Glutamatergic neuron (in vitro differentiated cells): ENCODE measurements at places on chromosomes 6 and 20.

DNA sequence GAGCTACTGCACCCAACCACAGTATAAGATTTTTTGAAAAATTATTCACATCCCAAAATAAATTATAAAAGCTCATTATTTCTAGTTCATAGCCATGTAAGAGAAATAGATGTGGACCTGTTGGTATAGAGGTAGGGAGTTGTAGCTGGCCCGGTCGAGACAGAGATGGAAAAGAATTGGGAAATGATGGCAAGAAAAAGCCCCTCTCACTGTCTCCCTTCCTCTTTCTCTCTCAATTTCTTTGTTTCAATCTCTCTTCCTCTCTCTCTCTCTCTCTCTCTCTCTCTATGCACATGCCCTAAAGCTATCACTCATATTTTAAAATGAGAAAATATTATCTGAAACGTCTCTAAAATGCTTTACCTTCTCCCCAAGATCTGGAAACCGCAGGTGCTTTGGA lies 80.7 kb upstream of the CD83 start:
- no peak for DNase-seq

DNA sequence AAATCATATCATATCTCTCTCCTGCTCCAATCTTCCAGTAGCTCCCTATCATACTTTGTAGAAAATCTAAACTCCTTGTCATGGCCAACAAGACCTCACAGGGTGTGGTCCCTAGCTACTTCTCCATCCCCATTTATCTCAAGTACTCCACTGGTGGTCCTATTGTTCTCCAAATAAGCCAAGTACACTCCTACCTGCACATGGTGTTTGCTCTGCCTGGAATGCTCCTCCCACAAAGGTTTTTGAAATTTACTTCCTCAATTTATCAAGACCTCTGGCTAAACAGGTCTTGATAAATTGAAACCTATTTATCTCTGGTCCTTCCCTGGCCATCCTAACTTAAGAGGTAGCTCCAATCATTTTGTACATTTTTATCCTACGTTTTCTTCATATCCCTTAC lies 12.1 kb downstream of the TMX4 start:
- no peak for DNase-seq

DNA sequence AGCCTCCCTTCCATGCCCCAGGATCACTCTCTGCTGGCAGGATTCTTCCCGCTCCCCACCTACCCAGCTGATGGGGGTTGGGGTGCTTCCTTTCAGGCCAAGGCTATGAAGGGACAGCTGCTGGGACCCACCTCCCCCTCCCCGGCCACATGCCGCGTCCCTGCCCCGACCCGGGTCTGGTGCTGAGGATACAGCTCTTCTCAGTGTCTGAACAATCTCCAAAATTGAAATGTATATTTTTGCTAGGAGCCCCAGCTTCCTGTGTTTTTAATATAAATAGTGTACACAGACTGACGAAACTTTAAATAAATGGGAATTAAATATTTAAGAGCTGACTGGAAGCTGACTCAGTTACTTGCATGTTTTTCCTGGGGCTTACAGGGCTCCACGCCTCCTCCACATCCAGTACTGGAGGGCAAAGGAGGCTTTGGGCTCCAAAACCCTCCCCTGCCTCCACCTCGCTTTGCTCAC lies 24.3 kb upstream of the FANCE start:
- no peak for DNase-seq

DNA sequence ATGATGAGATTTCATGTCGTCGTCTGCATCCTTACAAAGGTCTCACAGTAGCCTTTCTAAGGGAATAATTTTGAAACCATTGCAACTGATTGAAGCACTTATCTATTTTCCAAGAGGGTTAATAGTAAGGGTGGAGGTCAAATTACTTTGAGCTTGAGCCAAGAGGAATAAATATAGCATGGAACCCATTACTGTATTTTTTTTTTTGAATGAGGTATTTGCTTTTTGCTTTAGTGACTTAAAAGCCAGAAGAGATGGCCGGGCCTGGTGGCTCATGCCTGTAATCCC lies 78.3 kb downstream of the SCAND1 start:
- DNase-seq = no peak

GRCh38 chr20:43046966-43047365 lies 142.7 kb downstream of the PTPRT start:
- no peak for DNase-seq

DNA sequence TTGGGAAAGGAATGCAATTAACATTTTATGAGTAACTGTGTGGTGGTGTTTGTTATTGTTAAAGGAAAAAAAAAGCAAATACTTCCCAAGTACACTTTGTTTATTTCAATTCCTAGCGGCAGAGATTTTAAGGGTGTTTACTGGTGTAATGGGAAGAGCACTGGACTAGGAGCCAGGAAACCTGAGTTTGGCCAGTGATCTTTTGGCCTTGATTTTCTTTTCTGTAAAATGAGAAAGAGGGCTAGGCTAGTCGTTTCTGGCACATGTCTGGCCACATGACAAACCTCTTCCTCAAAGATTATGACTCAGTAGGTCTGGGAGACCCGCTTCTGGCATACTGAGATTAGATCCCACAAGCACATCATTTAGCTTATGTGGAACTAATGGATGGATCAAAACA lies 428.1 kb upstream of the NOX3 start:
- DNase-seq = no peak

DNA sequence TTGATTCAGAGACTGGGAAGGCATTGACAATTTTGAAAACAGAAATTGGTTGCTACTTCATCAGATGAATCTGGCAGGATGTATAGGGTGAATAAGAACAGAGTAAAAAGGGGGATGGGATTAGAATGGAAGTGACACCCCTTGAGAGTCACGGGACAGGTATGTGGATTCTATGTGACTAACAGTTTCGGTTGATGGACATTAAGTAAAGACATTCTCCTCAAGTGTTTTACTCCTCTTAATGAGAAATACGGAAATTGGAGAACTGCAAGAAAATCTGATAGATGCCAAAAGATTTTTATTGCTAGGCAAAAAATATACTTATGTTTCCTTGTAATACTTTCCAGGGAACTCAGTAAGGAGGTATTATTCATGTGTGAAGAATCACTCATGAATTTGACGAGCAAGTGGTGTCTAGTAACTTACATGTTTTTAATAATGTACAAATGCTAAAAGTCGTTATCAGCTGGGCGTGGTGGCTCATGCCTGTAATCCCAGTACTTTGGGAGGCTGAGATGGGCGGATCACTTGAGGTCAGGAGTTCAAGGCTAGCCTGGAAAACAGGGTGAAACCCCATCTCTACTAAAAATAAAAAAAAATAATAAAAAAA lies 135.8 kb downstream of the KIF16B start:
- no peak for DNase-seq

GRCh38 chr6:13217206-13217905 lies 111.0 kb downstream of the TBC1D7 start:
- no peak for DNase-seq

- no peak for DNase-seq
These were observed 22.6 kb upstream of the BTN3A2 start for GRCh38 chr6:26342106-26343004.

DNA sequence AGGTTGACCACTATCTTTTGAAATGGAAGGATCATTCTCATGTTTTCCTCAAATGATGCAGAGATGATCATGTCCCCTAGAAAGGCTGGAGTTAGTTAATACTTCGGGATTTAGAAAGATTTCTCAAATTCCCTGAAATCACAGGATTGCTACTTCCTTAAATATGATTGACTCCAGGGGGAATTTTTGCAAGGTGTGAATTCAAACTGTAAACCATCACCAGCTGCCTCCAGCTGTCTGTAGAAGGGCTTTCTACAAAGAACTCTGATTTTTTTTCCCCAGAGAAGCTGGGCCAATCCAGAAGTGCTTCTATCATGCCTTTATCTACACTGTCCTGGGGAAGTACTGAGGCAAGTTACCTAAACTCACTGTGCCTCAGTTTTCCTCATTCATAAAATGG lies 114.5 kb downstream of the EDN1 start:
- no peak for DNase-seq

DNA sequence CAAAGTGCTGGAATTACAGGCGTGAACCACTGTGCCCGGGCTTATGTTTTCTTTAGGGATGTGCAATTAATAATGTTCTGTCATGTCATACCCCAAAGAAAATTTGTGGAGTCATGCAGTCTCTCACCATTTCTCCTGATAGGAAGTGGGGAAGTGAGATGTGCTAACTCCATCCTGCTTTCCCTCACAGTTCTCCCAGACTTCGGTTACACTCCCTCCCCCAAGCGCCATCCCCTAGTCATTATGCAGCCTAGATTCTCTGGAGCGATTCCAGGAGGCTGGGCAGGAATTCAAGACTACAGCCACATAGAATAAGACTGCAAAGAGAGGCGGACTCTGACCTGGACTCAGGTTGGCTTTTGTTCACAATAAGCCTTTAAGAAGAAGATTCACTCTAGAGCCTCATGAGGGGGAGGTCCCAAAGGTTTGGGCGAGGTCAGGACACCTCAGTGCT lies 271.4 kb downstream of the ALDH8A1 start:
- DNase-seq = no peak

DNA sequence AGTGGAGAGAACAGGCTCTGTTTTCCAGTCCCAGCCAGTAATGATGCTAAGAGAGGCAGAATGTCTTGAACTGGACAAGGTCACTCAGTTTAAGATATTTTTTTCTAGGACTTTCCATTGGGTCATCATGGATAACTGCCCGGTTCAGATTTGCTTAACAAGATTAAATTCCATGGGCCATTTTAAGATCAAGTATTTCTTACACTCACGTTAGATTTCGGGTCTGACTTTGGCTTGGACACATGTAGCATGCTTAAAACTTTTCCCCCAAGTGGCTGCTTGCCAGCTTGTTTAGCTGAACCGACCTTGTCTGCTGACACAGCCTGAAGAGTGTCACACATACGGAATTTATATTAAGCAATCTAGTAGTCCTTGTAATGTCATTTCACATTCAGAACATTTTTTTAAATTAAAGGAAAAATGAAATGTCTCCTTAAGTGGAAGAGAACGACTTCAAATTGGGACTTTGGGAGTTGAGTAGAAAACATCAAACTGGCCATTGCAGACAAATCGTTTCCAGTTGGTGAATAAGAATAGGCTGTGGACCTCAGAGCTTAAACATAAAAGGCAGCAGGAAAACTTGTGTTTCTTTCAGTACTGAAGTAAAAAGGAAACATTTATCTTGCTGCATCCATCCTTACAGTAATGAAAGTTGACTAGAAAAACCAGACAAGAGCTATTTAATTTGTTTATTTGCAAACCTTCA lies 29.0 kb downstream of the ARMC2 start:
- no peak for DNase-seq

DNA sequence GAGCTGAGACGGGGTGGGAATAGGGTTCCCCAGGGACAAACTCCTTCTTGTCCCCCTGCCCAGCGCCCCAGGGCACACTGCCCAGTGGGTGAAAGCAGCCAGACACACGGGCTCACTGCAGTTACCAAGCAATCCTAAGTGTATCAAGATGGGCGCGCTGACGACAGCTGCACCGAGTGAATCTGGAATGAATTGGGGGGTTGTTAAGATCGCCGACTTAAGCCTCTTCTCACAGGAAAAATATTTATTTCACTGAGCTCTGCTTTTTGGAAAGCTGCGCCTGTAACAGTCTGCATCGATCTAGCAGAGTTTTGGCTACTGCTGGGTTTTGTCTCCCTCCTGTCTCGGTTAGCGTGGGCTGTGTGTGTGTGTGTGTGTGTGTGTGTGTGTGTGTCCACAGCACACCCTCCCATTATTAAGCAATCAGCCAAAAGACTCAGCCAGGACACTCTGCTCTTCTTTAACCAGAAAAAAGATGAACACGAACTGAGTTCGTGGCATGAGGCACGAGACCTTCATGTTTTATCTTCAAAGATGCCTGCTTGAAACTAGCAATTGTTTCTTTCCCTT lies 35.9 kb downstream of the RIPOR3 start:
- DNase-seq = no peak

DNA sequence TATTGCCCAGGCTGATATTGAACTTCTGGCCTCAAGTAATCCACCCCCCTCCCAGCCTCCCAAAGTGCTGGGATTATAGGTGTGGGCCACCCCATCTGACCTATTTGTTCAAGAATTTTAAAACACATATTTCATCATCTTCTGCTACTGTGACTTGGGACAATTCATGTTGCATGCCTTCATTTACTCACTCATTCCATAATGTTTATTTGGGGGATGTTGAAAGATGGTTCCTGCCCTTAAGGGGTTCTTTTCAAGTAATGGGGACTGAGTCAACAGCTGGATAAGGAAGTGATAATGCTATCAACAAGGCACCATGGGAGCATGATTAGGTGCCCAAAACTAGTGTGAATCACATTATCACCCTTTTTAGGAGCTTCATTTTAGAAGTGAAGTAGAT lies 62.0 kb downstream of the CRYBG1 start:
- DNase-seq = no peak

GRCh38 chr20:48186915-48187314 lies 401.6 kb upstream of the SULF2 start:
- DNase-seq = no peak

GRCh38 chr6:130365166-130366106 lies at the start of gene TMEM200A:
TMEM200A (plus strand) TSS chr6:130366017; CDS start chr6:130440423, 74,406 bp downstream.
- peak; percentile 94 for DNase-seq

DNA sequence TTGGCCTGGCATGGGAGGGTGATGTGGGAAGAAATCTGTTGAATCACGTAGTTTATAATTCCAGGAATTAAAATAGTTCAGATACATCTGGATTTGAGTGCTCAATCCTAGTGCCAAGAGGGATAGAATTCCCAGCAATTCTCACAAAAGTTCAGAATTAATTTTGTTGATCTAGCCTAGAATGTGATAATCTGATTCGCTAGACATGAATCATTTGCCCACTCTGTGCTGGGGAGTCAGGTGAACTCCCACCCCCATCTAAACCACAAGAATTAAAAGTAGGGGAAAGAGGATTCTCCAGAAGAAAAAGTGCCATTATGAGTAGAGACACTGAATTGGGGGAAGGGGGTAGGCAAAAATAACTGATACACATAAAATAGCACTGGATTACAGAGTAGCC lies 85.0 kb downstream of the LIN28B start:
- no peak for DNase-seq

GRCh38 chr20:16095226-16095625 lies 478.0 kb downstream of the KIF16B start:
- no peak for DNase-seq

GRCh38 chr6:32692019-32692418 lies 25.6 kb upstream of the HLA-DQB1 start:
- DNase-seq = peak; percentile 15

- DNase-seq = peak; percentile 57
These were observed 85.8 kb downstream of the LYRM4 start for GRCh38 chr6:5174756-5175549.

DNA sequence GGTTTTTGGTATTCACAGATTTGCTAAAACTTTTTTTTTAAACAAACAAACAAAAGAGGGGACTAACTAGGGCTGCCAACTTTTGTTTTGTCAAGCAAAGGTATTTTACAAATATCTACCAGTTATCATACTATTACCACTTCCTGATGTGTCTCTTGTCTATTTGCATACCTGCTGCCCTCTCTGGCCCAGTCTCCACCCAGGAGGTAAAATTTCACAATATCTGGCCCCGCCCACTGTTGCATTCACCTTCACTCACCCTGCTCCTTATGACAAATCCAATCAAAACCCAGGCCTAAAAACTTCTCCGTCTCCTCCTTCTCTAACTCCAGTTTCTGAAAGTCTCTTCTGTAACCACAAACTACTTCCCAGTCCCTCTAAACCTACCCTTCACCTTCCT lies 82.2 kb downstream of the TRERF1 start:
- DNase-seq = no peak

DNA sequence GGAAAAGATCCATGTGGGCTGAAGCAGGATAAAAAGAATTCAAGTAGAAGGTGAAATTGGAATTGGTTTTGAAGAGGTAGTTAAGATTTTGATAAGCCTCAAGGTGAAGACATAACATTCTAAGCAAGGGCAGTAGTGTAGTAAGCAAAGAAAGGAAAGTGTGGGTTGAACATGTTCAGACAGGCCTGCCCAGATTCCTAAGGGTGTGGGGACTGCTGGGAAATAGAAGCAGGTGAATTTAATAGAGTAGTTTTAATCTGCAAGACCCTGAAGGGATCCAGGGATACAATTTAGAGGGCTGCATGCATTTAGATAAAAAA lies 19.1 kb downstream of the TAB2 start:
- DNase-seq = no peak
